ENCODE measurements at places on chromosomes 7 and 10.

GRCh38 chr7:44990109-44991023 lies 9.6 kb upstream of the CCM2 start:
- no peak for DNase-seq

DNA sequence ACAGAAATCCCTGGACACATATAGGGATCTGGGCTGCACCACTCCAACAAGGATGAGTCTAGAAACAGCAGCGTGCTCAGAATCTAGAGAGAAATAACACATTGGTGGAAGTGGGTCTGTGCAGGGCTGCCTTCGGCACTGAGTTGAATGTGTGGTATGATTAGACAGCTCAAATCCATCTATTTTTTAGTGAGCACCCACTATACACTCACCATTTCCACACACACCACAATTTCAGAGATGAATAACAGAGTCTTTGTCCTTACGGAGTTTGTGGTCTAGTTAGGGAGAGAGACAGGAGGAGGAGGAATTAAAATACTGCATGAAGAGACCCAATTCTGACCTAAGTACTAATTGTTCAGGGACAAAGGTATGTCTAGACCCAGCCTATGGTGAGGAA lies 44.2 kb downstream of the JAZF1 start:
- no peak for DNase-seq

DNA sequence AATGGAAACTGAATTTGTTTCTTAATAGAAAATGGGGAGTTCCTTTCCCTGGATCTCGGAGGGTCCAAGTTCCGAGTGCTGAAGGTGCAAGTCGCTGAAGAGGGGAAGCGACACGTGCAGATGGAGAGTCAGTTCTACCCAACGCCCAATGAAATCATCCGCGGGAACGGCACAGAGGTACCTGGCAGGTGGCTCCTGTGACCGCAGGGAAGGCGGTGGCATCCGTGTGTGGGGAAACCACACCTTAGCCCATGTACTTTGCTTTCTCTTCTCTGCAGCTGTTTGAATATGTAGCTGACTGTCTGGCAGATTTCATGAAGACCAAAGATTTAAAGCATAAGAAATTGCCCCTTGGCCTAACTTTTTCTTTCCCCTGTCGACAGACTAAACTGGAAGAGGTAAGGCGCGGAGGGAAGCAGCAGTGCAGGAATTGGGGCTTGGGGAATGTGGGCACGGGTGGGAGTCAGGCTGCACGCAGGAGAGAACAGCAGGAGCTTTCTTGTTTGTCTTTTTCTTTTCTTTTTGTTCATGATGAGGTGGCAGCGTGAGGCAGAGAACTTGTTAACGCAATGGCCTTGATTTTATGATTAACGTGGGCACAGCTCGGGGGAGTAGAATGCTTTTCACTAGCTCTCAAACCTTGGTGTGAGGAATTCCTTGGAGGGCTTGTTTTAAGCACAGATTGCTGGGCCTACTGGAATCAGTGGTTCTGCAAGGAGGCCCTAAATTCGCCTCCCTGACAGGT lies 12.8 kb downstream of the HKDC1 start:
- no peak for DNase-seq

- DNase-seq, result no peak
Observed at GRCh38 chr7:52482076-52482475, 553.4 kb upstream of the POM121L12 start.

GRCh38 chr10:122029499-122030199 lies 40.7 kb downstream of the TACC2 start:
- no peak for DNase-seq
